ENCODE measurements at places on chromosomes 5 and 9. TPM values are rescaled to one million over a fixed set of nuclear protein-coding genes. Genes with fewer than 3 reads are reported as not detected.

The HTR4 gene
- not detected for total RNA-seq

The DCTN3 gene
- 136 TPM for total RNA-seq

The CCL21 gene
- total RNA-seq: not detected

The FGF1 gene
- total RNA-seq: 4.0 TPM

The PCDHGA7 gene
- total RNA-seq: 4.0 TPM

The SNCAIP gene
- total RNA-seq: 69.9 TPM

The GLRA1 gene
- not detected for total RNA-seq

The BRD9 gene
- 66.5 TPM for total RNA-seq

The CER1 gene
- total RNA-seq: not detected

The PHF24 gene
- 0.11 TPM for total RNA-seq

The BTNL8 gene
- total RNA-seq: not detected

The SREK1IP1 gene
- total RNA-seq: 10.2 TPM

The IL5 gene
- not detected for total RNA-seq

The CCDC192 gene
- not detected for total RNA-seq

The PCDHA1 gene
- total RNA-seq: under 0.01 TPM

The ENTREP1 gene
- total RNA-seq: not detected

The SMU1 gene
- 35.0 TPM for total RNA-seq

The LRRC26 gene
- total RNA-seq: not detected

The SHC3 gene
- total RNA-seq: 25.5 TPM

The SPINK7 gene
- total RNA-seq: not detected

The ZNG1F gene
- total RNA-seq: 9.1 TPM

The PRSS3 gene
- 22.4 TPM for total RNA-seq

The PCDHGA6 gene
- total RNA-seq: 3.2 TPM

The LAMC3 gene
- 0.89 TPM for total RNA-seq

The LHX2 gene
- total RNA-seq: not detected

The KLF9 gene
- 33.4 TPM for total RNA-seq

The EXD3 gene
- 6.5 TPM for total RNA-seq

The IFNA1 gene
- total RNA-seq: not detected

The LCN12 gene
- 0.12 TPM for total RNA-seq

The PCDHB4 gene
- 0.12 TPM for total RNA-seq

The BAAT gene
- under 0.01 TPM for total RNA-seq

The GALNT12 gene
- 69.5 TPM for total RNA-seq

The GNAQ gene
- 50.2 TPM for total RNA-seq

The PRR7 gene
- total RNA-seq: 4.9 TPM

The OMD gene
- total RNA-seq: not detected

The TUSC1 gene
- total RNA-seq: 10.4 TPM

The WHRN gene
- 1.5 TPM for total RNA-seq

The PSMB7 gene
- total RNA-seq: 263 TPM

The CSNK1G3 gene
- 70.6 TPM for total RNA-seq

The SOX30 gene
- total RNA-seq: not detected

The RASEF gene
- 5.6 TPM for total RNA-seq

The ZDHHC21 gene
- 14.5 TPM for total RNA-seq

The PDE6A gene
- not detected for total RNA-seq

The LMX1B gene
- not detected for total RNA-seq

The SV2C gene
- total RNA-seq: not detected

The FST gene
- 30.8 TPM for total RNA-seq

The PAXX gene
- 25.1 TPM for total RNA-seq

The SYNPO gene
- 0.50 TPM for total RNA-seq

The HAVCR2 gene
- total RNA-seq: 0.44 TPM

The STING1 gene
- total RNA-seq: 9.5 TPM
